DND-41 (cell line): ENCODE measurements at places on chromosomes 12 and 14.

DNA sequence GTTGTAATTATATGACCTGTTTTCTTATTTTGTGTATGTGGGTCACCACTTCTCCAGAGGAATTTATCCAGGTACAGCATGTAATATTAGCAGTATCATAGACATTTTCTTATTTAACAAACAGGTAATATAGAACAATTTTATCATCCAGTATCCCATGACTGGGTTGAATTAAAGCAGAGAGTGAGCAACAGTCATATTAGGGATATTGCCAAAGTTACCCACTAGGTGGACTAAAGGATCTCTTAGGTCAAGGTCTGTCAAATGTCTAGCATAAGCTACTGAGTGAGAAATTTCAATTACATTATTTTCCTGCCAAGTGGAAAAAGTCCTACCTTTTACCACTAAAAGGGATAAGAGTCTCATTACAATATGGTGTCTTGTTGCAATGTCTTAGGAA is 62.1 kb upstream of the TRIM9 start:
- DNase-seq: no peak

GRCh38 chr14:60111732-60112131 is 20.0 kb downstream of the PCNX4 start:
- no peak for DNase-seq

DNA sequence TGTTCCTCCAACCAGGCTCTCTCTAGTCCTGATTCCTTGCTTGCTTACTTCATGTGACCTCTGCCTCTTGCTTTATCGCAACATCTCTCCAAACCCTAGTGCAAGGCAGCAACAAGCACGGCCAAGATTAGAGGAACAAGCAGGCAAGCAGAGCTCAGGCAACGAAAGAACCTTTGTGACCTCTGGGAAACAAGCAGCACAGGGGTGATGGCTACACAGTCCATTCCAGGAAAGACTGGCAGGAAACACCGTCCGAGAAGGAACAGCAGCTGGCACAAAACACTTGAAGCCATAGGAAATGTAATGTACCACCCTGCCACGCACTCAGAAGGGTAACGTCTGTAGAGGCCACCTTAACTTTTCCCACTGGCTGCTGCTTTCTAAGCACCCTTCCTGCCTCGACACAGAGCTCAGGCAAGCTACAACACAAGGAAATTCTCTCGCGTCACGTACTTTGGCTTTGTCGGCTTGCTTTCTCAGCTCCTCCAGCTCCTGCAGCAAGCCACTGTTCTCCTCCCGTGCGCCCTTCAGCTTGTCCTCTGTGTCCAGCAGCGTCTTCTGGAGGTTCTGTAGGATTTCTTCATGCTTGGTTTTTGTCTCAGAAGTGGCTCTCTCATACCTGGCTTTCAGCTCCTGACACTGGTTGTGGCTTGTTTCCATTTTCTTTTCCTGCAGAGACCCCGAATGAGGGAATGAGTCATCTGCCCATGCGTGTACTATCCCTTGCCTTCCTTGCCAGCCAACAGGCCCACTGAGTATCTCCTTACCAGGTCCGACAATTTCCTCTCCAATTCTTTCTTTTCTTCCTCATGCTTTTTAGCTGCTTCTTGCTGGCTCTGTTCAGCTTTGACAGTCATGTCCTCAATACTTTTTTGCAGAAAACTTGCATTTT is 61.4 kb upstream of the VPS33A start:
- no peak for DNase-seq

DNA sequence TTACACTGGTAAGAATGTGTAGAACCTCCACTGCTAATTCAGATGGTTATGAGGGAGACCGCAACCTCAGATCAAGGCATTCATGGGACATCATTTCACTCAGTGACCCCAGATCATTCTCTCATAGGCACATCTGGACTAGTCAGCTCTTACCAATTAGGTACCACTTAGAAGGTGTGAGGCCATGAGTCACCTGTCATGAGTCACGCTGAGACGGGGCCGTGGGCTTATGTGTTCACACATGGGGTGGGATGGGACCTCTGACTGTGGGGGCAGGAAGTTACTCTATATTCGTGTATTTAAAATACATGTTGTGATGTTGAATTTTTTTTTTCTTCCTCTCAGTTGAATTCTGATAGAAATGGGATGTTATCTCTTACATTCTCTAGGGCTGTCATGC is 55.9 kb downstream of the CCDC92 start:
- DNase-seq: no peak

DNA sequence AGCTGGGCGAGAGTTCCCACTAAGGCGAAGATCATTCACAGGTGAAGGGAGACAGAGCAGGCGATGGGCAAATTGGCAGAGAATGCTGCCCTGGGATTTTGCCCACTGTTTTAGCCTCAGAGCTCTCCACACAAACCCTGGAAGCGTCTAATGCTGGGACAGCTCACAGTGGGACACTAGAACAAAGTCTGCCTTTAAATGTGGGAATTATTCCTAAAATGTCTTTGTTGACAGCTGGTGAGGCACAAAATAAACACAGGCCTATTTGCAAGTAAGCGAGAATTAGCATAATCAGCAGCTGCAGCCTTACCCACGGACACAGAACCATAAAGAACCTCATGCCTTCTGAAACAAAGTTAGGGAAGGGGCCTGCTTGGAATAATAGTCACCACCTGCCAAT is 824.5 kb downstream of the AACS start:
- no peak for DNase-seq

DNA sequence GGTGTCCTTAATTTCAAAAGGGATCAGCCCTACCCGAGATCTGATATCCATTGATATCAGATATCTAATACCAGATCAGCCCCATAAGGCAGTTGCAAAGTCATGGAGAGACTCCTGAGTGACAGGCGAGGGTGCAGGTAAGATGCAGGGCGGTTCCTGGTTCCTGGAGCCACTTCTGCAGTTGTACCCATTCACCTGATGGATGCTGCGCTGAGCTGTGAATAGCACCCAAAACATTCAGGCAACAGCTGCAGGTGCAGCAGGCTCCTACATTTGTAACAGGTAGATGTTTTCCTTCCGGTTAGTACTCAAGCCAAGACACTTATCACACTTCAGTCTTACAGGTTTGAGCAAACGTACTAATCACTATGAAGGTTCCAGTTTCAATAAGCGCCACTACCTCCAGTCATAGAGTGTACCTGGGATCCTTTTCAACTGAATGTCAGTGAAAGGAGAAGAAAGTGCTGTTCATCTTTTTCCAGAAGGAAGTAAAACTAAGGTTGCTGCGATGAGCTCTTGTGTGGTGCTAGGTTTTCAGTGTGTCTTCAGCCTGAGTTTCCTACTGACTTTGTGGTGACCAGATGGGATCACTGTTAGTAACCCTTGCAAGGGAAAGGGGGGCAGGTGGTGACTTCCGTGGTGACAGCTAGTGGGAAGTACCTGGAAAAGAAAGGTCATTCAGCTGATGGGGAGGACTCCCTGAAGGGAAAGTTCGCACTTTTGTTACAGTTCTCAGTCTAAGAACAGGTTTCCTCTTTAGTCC is 1.9 kb downstream of the ATP6V0A2 start:
- no peak for DNase-seq

GRCh38 chr12:29048787-29049186 is 100.3 kb upstream of the FAR2 start:
- DNase-seq: no peak

DNA sequence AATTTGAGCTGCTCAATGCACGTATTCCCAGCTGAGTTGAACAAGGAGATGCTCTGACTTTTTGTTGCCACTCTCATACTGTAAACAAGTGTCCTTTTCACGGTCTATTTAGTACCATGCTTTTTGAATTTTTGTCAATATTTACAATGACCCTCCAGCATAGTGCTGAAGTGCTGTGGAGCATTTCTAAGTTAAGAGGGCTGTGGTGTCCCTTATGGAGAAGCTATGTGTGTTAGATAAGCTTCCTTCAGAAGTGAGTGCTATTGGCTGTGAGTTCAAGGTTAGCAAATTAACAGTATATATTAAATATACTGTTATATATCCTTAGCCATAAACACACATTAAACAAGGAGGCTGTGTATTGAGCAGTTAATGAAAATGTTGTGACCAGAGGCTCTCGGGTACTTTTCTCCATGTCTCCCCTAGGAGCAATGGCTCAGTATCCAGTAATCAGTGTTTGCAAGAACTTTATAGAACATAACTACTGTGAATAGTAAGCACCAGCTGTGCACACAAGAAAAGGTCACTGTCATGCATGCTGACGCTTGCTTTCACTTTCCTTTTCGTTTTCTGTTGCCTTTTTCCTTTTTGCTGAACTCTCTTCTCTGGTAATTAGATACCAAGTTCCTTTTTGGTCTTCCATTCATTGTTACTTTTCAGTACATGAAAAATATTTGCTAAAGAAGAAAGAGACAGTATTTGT is 187.2 kb upstream of the NEDD1 start:
- DNase-seq: peak; percentile 58

GRCh38 chr12:116426391-116427136 is 132.6 kb upstream of the MAP1LC3B2 start:
- no peak for DNase-seq

GRCh38 chr12:1670358-1671268 is 20.3 kb upstream of the ADIPOR2 start:
- DNase-seq: no peak

DNA sequence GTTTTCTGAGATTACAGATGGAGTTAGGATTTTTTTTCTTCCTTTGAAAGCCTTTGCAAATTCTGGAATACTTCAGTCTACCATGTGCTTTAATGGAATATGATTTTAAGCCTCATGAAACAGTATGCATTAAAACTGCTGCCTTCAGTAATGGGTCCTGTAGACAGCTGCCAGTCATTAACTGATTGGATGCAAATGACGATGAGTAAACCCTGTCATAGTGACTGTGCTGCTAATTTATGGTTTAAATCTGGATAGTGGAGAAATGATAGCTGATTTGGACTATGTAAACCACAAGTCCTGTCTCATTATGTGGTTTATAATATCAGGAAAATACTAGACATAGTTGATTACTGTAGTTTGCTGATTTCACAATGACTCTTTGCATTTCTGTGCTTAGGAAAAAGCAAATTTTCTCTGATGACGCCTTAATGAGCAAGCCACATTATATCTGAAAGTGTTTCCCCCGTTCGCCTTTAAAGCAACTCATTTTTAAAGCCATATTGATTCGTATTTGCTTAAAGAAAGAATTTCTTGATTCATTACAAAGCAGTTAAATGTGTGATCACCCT is 217.6 kb downstream of the TMTC2 start:
- DNase-seq: no peak
